ENCODE measurements at places on chromosomes 5 and 9.

DNA sequence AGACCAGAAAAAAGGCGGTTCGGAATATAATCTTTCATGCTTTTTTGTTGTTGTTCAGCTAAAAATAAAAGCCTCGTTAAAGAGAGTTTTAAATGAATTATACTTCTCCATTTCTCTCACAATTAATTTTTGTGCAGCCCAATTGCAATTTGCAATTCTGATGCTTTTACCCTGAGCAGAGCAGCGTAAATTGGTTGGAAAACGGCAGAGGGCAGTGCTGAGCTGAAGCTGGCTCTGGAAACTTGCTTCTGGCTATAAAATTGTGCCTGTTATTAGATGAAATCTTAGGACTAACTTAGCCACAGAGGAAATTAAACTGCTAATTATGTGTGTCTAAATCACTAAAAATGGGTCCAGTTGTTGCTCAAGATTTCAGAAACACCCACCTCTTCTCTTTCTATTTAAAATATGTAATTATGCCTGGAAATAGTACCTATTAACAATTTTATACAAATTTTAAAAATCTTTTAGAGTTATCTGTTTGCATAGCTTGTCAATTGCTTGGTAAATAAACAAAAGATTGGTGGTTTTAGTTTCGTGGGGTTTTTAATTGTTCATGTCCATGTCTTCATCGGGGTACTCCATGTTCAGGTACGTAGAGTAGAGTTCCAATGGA, 441.8 kb upstream of the TLE4 start:
- DNase-seq = no peak

DNA sequence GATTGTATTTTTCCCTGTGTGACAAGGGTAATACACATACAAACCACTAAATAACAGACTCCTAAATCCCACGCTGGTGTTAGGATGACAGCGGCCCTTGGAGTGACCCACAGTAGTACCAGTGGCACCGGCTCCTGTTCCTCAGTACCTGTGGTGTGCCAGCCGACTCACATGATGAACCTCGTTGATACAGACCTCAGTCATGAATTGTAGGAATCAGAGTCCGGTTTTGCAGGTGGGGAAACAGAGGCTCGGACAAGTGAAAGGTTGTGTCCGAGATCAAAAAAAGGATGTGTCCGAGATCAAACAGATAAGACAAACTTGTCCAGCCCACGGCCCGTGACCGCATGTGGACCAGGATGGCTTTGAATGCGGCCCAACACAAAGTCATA, 78.0 kb downstream of the AMBP start:
- DNase-seq = no peak

GRCh38 chr9:122144836-122145591, 14.6 kb downstream of the NDUFA8 start:
- no peak for DNase-seq

- DNase-seq = no peak
Measured at GRCh38 chr5:65197531-65198455, 283.9 kb downstream of the ADAMTS6 start.

- no peak for DNase-seq
Measured at GRCh38 chr9:133803028-133803585, 65.0 kb upstream of the SARDH start.

- no peak for DNase-seq
Measured at GRCh38 chr5:122719991-122720746, 54.7 kb upstream of the SNX2 start.

GRCh38 chr5:175337680-175338079, 106.3 kb downstream of the DRD1 start:
- no peak for DNase-seq

- DNase-seq = no peak
Measured at GRCh38 chr9:17864951-17865350, 286.1 kb downstream of the SH3GL2 start.

DNA sequence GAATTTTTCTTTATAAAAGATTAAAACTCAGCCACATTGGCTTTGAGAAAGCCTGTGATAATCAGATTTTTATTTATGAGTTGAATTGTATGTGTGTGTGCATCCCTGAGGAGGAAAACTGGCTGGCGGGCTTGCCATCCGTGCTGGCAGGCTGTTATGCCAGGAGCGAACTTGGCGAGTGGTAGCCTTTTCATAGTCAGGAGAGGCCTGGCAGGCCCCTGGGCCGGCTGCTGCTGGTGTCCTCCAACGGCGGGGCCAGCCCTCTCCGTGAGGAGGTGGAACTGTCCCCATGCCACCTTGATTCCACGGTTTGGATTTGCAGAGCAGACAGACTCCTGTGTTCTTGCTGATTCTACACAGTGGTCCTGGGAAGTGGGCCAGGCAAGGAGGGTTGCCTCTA, 43.3 kb downstream of the ZNF618 start:
- no peak for DNase-seq

- no peak for DNase-seq
Measured at GRCh38 chr5:79193643-79194042, 42.3 kb upstream of the JMY start.

- no peak for DNase-seq
Measured at GRCh38 chr5:62593331-62593730, 14.7 kb downstream of the LRRC70 start.

GRCh38 chr5:150397146-150397781, 15.4 kb downstream of the CD74 start:
- no peak for DNase-seq

GRCh38 chr5:90022002-90022710, 387.4 kb downstream of the CETN3 start:
- no peak for DNase-seq

GRCh38 chr5:71705421-71705820, 13.7 kb upstream of the CARTPT start:
- no peak for DNase-seq

DNA sequence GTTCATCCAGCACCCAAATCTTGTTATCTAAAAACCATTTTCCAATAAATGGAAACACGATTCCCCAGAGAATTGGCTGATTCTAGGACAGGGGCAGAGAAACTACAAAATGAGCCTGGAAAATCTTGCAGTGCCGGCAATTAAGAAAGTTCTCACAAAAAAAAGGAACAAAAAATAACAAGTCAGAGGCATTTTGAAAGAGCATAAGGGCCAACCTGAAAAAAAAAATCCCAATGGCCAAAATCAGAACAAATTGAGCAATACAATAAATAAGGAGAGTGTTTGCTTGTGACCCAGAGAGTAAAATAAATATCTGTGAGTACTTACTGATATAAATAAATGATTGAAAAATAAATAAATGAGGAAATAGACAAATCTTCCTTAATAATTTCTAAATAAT, 55.1 kb upstream of the S1PR3 start:
- DNase-seq = no peak

DNA sequence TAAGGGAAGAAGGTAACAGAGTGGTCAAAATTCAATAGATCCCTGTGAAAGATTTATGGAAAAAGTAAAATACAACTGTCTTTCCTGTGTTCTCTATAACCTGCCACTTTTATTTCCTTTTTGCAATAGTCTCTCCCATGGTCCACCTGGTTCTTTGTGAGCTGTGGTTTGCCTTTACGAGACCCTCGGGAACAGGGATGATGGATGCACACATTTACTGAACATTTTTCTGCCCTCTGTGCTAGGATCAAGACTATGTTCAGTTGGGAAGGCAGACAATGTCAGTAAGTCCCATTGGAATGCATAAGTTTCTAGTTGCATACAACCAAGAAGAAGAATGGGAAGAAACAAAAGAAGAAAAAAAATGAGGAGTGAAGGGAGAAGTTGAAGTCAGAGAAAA, 281.2 kb downstream of the TRPM3 start:
- DNase-seq = no peak

DNA sequence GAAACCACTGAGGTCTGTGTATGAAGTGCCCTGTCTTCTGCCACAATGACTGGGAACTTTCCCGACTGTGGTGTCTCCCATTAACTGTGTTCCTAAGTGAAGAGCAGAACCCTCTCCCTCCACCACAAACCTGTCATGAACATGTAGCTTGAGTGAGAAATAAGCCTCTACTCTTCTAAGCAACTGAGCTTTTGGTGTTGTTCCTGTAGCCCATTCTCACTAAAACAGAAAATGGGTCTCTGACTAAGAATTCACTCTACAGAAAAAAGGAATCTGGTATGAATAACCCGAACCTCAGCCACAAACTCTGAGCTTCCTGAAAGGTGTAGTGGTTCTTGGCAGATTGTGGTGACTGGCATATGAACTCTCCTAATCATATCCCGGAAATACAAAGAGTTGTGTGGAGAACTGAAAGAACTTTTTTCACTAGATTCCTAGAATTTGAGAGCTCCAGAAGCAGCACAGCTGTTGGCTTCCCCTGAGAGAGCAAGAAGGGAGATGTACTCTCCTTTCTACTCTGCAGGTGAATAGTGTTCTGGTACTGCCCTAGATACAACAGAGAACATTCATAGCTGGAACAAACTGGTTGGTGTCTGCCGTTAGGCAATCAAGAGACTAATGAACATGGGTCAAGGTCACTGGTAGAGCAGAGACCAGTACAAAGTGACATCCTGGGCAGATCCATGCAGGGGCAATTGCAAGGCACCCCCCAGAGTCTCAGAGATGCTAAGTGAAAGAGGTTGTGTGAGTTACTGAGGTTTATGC, 283.8 kb downstream of the PDE4D start:
- DNase-seq = no peak

DNA sequence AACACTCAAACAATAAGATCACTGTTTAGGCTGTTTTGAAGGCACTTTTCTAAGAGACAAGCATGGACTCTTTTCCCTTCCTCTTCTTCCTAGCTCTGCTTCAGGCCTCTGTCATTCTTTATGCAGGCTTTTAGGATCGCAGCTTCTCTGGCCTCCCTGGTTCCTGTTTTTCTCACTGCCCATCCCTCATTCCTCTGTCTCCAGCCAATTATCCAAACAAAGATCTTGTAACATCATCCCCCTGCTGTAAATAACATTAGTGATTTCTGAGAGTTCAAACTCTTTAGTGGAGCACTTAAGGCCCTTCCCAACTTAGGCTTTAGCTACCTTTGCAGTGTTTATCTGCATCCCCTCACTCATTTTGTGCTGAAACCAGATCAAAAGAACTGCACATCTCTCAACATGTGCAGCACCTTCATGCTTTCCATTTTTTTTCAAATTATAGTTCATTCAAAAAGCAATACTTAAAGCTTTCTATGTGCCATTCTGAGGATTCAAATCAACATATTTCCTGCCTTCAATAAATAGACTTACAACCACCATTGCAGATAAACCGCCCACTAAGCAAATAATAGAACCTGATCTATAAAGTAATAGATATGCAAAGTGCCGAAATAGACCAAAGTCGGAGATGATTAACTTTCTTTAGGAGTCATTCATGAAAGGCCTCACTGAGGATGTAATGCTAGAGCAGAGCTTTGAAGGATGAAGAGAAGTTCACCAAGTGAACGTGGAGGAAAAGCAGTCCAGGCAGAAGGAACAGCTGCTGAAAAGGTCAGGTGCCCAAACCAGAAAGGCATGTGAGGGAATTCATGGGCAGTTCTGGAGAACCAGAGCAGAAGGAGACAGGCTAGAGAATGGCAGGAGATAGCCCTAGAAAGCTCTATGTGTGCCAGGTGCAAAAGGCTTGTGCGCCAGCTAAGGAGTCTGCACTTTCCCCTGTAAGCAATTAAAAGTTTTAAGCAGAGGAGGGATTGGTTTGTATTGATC, 95.8 kb upstream of the ZNF366 start:
- DNase-seq = no peak

GRCh38 chr5:54645882-54646355, 128.4 kb downstream of the SNX18 start:
- DNase-seq = no peak

DNA sequence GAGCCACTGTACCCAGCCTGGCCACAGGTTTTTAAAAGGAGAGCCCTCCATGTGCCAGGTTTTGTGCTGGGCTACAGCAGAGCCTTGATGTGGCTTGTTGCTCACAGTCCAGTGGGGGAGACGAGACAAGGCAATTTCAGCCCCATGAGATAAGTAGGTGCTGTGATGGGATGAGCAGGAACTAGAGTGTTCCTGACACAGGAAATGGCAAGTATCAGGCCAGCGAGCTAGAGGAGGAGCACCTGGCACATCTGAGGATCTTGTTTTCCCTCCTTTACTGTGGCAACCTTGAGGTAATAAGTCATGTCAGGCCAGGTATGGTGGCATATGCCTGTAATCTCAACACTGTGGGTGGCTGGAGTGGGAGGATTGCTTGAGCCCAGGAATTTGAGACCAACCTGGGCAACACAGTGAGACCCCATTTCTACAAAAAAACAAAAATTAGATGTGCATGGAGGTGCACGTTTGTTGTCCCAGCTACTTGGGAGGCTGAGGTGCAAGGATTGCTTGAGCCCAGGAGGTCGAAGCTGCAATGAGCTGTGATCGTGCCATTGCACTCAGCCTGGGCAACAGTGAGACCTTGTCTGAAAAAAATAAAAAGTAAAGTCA, 3.8 kb upstream of the ZDHHC12 start:
- no peak for DNase-seq

GRCh38 chr5:151002250-151002649, 18.1 kb upstream of the GPX3 start:
- no peak for DNase-seq

- DNase-seq = no peak
Measured at GRCh38 chr5:164000819-164001218, 495.4 kb downstream of the MAT2B start.

DNA sequence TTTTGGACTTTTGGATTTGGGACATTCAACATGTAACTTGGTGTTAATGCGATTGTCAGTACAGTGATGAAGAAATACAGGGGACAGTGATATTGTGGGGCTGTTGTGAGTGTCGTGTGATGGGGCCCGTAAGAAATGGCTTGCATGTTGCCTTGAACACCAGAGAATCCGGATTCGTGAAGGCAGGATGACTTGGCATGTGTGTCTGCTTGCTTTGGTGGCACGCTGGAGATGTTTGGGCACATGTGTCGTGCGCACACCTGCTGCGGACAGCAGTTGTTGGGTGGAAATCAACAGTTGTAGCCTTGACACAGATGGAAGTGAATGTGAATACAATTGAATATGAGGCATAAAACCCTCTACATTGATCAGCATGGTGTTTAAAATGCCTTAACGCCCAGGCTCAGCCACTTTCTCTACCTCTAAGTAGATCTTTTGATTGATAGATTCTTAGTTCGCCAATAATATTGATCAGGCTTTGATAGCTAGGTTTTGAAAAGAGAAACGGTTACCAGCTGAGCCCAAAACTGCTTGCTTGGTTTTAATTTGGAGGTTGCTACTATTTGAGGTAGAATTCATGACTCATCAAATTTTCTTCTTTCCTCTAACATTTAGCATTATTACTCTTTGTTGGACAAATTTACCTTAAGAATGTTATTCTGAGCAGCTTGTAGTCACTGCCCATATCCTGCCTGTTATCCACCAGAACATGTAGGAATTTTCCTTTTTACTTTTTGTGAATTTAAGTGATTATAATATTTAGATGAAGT, 94.4 kb downstream of the TRIO start:
- no peak for DNase-seq

- no peak for DNase-seq
Measured at GRCh38 chr9:98536542-98537173, 172.1 kb downstream of the GABBR2 start.

- DNase-seq = no peak
Measured at GRCh38 chr9:115591584-115591984, 473.6 kb upstream of the TNC start.

GRCh38 chr5:161547738-161548486, 1.4 kb upstream of the GABRB2 start:
- DNase-seq = no peak

- no peak for DNase-seq
Measured at GRCh38 chr5:52798938-52799337, 11.2 kb downstream of the ITGA1 start.
